ENCODE measurements at places on chromosomes 12 and 14.
A peak's percentile ranks its signal among the peaks of the same experiment; 100 is the strongest.

- DNase-seq: no peak
Measured at GRCh38 chr14:80212023-80212397, 706 bp upstream of the DIO2 start.

GRCh38 chr14:97233319-97233985 lies 436.3 kb downstream of the VRK1 start:
- DNase-seq: no peak

- DNase-seq: no peak
Measured at GRCh38 chr12:65203376-65203775, 34.0 kb downstream of the LEMD3 start.

DNA sequence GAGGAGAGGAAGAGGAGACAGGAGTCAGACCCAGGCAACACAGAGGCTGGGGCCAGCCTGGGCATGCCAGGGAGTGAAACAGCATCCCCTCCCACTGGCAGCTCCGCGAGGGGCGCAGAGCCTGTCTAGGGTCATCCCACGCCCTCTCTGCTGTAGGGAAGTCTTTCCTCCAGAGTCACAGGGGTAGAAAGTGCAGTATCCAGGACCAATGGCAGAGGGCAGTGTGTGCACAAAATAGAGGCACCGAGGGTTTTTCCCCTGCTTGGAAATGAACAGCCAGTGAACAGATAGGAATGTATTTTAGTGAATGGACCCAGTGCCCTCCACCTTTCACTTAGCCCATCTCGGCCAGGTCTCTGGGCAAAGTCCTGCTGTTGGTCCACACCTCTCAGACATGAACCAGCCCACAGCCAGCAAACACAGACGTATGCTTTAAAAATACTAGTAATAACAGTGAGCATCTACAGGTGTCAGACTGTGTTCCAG lies 9.4 kb upstream of the KRT74 start:
- peak; percentile 41 for DNase-seq

DNA sequence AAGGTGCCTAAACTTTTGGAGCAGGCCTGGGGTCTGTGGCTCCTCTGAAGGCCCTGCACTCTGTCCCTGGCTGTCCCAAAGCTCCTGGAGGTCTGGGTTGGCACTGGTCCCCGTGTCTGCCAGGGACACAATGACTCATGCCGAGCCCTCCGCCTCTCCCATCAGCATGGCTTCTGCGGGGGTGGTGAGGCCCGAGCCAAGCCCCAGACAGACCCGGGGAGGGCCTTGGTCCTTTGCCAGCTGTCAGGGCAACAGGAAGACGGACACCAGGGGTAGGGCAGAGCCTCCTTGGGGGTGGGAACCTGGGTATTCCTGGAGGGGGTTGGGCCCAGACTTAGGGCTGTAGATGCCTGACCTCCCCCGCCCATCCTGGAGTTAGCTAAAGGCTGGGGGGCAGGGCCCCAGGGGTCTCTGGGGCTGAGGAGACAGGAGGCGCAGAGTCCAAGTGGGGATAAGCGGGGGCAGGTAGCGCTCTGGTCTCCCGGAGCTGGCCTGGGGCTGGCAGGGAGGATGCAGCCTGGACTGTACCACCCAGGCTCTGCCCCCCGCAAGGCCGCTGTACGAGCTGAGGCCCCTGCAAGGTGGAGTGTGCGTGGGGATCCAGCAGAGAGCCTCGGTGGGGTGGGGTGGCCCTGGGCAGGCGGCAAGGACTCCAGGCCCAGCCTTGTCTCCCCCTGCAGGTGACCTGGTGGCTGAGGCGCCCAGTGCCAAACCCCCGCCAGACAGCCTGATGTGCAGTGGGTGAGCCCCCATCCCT lies 16.4 kb upstream of the PUS1 start:
- DNase-seq: peak; percentile 95
